ENCODE measurements at places on chromosomes 2 and 18.

DNA sequence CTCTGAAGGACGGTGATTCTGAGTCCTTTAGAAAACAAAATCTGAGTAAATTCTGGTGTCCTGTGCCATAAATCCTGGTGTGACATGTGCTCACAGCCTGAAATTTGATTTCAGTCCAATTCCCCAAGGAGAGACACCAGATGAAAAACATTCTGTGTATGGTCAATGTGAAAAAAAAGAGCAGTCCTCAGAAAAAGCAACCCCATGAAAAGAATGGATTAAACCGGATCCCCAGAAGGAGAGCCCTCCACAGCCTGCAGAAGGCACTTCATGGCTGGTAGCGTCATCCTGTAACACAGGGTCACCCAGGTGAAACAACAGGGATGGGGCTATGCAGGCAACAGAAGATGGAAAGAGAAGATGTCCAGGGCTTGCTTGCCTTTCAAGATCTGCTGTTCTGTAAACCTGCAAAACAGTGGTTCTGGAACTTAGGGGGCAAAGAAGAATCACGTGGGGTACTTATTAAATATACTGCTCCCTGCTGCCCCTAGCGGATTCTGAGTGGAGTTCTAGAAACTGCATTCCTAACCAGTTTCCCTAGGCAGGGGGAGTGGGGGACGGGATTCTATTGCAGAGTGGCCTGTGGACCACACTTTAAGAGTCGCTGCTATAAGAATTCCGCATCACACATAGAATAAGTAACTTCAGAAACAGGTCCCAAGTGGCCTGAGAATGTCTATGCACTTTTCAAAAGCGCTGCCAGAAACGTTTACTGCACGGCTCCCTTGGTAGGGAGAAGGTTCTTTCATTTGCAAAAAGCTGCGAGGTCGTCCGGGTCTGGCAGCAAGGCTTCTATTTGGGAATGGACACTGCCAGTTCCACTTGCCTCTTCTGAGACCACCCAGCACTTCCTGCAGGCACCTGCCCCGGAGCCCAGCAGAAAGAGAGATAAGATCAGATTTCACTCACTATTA, 118.9 kb upstream of the ARL5A start:
- peak; percentile 19 for DNase-seq

- no peak for DNase-seq
Observed at GRCh38 chr18:79690586-79691482, 11.2 kb downstream of the CTDP1 start.

GRCh38 chr2:6791682-6792081, 74.0 kb downstream of the CMPK2 start:
- DNase-seq: no peak

- peak; percentile 17 for DNase-seq
Observed at GRCh38 chr18:54958704-54959625, at the start of gene CCDC68. TSS of gene CCDC68 (minus strand) at chr18:54959461. CDS start at chr18:54942791, 16,670 bp downstream.

GRCh38 chr2:147824620-147825019, 20.2 kb upstream of the ACVR2A start:
- DNase-seq: no peak

- no peak for DNase-seq
Observed at GRCh38 chr2:8413589-8414135, 268.2 kb upstream of the ID2 start.

DNA sequence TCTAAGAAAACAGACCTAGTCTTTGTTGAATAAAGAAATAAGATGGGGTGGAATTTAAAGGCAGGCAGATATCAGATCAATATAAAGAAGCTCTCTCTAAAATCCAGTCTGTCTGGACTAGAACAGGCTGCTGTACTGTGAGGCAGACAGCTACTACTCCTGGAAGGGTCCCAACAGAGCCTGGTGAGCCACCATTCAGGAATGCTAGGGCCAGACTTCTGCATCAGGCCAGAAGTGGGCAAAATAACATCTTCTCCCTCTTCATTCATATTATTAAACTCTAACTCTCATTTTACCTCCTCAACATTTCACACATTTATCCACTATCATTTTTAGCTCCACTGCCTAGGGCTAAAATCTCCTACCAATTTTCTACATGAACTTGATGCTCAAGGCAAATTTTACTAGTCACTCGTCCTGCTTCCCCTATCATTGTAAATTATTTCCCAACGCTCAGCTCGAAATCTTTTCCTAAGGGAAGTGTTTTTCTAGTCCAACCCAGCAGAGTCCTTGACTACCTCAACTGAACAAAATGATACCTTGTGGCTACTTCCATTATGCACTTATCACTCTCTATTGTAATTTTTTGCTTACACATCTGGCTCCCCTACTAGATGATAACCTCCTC, 45.2 kb upstream of the GLS start:
- DNase-seq: peak; percentile 87

- DNase-seq: no peak
Observed at GRCh38 chr2:7111626-7112025, 194.4 kb downstream of the RNF144A start.

DNA sequence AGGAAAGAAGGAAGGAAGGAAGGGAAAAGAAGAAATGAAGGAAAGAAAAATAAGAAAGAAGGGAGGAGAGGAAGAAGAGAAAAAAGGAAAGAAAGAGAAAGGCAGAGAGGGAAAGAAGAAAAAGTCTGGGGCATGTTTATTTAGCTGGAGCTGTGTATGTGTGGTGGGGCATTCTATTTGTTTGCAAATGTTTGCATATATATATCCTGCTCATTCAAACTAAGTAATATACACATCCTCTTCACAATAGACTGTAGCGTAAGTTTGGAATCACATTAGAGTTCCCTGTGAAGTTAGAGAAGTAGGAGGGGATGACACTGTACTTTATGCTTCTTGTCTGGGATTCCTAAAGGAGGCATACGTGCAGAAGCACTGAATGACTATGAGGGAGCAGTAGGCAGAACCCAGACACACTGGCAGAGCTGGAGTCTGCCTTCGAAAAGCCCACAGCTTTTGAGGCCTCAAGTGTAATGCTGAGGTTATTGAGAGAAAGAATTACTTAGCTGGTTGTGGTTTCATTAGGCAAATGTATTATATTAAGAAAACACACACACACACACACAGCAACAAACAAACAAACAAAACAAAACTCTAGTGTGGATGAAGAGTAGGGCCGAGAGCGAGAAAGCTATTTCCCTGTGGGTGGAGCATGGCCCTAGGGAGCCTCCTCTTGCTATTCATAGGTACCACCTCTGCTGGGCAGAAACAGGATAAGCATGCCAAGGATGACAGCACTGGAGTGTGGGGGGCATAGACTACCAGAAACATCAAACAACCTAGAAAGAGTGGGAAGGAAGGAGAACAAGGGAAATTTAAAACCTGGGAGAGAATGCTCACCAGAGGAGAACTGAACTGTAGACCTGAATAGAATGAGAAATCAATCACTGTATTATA, 905.1 kb upstream of the NXPH2 start:
- no peak for DNase-seq

- DNase-seq: no peak
Observed at GRCh38 chr2:85276571-85277118, 51.1 kb downstream of the TGOLN2 start.

- no peak for DNase-seq
Observed at GRCh38 chr2:169900686-169901085, 73.4 kb downstream of the UBR3 start.

GRCh38 chr2:98458207-98458606, 13.5 kb downstream of the INPP4A start:
- DNase-seq: no peak

Data from GM03348 (cell line).